ENCODE measurements at places on chromosomes 16 and 17.

DNA sequence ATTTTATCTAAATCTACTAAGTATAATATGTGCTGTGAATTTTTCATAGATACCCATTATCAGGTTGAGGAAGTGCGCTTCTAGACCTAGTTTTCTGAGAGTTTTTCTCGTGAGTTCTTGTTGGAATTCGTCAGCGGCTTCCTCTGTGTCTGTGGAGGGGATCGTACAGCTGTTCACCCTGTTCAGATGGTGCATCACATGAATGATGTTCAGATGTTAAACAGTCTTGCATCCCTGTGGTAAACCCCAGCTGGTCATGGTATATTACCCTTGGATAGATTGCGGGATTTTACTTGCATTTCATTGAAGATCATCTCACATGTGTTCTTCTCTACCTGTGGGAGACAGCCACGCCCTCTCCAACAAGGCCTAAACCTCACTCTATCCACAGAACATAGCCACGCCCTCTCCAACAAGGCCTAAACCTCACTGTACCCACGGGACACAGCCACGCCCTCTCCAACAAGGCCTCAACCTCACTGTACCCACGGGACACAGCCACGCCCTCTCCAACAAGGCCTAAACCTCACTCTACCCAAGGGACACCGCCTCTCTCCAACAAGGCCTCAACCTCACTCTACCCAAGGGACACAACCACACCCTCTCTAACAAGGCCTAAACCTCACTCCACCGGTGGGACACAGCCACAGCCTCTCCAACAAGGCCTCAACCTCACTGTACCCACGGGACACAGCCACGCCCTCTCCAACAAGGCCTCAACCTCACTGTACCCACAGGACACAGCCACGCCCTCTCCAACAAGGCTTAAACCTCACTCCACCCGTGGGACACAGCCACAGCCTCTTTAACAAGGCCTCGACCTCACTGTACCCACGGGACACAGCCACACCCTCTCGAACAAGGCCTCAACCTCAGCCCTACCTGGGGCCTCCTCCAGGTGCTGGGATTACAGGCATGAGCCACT lies 180.2 kb upstream of the CHMP6 start:
- peak; percentile 40 for DNase-seq

DNA sequence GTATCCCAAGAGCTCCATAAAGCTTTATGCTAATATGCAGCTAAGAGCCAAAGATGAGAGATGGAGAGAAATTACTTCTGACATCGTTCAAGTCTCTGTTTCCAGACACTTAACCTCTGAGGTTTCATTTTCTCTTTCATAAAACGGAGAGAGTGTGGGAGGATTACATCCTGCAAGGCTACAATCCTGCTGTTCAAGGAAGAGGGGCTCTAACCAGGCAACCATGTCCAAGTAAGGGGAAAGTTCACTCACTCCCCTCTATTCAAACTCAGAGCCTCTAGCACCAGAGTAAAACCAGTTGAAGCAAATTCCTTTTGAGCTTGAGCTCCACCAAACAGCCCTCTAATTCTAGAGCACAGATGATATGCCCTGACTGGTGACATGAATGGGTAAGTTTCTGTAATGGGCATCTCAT lies 397.4 kb downstream of the NPIPA8 start:
- no peak for DNase-seq

GRCh38 chr17:72576289-72576759 lies 455.5 kb downstream of the SOX9 start:
- DNase-seq, result no peak

DNA sequence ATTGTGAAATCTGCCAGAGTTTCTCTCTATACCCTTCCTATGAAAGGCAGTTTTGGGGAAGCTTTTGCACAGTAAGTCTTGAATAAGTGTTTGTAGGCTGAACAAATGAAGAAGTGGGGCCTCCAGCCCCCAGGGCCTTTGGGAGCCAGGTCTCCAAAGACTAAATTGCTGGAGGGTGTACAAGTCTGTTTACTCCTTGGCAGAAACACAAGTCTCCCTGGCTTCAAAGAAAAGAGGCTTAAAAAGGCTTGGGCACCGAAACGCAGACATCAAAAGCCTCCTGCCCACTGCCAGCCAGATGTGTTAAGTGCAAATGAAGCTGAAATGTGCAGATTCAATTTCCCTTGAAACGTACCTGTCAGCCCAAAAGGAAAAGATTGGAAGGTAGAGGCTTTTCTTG lies 146.3 kb downstream of the TMEM132E start:
- DNase-seq, result no peak

DNA sequence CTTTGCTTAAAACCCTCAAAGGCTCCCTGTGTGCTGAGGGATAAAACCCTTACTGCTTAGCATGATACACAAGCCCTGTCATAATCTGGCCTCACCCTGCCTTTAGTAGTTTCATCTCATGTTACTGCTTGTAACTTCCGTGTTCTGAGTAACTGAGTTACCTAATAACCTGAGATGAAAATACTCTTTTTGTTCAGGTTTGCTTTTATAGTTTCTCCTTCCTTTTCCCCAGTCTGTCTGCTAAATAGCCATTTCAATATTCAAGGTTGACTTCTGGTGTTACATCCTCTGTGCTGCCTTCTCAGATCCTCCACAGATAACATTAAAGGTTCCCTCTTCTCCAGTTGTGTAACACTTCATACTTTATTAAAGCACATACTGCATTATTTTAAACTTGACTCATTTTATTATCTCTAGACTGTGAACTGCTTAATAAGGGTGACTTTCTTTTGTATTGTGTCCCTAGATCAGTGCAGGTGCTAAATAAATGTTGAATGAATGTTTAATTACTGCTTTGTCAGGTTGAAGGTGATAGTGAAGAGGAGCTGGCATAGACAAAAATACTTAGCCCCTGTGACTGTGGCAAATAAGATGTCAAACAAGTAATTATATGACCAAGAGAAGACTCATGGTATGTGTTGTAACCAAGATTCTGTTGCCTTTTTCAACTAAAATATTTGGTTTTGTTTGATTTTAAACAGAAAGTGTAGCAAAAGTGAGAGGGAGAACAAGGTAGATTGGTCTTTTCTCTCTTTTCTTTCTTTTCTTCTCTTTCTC lies 47.8 kb downstream of the NFAT5 start:
- no peak for DNase-seq

DNA sequence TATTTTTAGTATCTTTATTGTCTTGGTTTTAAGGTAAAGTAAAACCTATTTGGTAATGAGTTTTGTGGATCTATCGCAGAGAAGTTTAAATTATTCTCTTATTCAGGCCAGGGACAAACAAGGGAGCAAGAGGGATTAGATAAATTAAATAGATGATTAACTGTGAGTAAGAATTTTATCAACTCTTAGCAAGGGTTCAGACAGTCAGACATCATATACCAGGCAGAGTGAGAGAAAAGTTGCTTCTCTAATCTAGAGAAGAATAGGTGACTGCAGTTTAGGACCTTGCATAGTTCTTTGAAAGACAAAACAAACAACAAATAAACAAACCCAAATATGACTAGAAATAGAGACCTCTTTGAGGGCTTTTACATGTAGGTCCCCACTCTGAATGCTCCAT lies 840.2 kb upstream of the GOT2 start:
- DNase-seq, result no peak

DNA sequence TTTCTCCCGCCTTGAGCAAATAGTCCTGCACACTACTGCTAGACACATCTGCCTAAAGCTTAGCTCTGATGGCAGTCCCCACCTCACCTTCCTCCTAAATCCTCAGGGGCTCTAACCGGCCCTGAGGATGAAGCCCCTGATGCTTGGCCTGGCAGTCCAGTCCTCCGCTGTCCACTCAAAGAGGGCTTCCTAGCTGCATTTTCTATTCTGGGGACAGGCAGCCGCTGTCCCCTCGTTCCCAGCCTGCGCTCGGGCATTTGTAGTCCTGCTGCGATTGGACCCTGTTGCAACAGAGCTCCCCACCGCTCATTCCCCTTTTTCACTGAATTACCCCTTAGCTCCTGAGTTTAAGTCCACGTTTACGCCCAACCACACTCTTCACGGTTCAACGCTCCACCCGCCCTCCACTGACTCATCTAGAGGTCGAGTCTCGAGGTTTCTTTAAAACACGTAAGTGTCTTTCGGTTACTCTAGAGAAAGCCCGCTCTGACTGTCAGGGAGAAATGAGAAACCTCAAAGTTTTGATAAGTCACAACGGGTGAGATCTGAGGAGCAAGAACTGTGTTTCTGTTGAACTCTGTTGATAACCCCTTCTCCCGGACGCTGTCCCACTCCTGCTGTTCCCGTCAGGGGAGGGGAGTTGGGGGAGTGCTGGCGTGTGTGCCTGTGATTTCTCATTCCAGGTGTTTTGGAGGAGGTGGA lies 4.5 kb downstream of the CCR7 start:
- peak; percentile 80 for DNase-seq

GRCh38 chr16:709566-710499 lies 4.2 kb upstream of the FBXL16 start:
- no peak for DNase-seq

DNA sequence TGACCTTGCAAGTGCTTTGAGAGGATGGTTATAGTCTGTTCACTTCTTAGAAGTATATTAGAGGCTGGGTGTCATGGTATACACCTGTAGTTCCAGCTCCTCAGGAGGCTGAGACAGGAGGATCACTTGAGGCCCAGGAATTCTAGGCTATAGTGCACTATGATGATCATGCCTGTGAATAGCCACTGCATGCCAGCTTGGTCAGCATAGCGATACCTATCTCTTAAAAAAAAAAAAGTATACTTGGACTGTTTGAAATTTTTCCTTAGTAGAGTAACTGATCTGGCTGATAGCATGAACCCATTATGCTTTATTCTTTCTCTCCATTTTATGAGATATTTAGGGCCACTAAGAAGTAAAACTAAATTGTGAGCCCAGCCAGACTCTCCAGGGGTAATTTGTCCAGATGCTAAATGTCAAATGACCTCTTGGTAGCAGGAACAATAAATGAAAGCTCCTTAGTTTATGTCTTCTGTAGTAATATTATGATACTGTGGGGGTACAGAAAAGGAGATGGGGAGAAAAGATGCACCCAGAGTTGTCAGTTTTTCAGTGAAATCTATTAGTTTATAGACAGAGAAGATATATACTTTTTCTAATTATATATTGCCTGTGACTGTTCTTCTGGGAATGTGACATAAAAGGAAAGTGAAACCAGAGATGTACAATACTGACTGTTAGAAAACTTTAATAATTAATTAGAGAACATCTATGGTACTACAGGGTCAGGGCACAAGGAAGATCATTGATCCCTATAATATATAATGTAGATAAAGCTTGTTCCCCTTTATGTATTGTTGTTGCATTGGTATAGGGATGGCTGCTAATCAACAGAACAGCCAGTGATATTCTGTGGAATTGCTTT lies 335.3 kb upstream of the TBX2 start:
- no peak for DNase-seq

GRCh38 chr16:85125570-85126393 lies 13.5 kb upstream of the CIBAR2 start:
- no peak for DNase-seq

DNA sequence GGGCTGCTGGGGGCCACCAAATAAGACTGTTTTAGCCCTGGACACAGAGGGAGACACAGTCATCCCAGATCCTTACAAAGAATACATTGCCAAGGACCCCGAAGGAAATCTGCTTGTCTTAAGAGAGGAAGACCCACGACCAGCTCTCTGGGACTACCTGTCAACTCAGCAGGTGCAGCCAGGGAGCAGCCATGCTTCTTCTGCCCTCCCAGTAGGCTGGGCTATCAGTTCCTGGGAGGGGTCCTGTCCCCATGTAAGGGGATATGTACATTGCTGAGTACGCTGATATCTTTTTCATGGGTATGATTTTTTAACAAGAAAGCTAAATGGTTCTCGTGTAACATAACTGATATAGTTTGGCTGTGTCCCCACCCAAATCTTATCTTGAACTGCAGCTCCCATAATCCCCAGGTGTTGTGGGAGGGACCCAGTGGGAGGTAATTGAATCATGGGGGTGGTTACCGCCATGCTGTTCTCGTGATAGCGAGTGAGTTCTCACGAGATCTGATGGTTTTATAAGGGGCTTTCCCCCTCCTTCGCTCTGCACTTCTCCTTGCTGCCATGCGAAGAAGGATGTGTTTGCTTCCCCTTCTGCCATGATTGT lies 11.3 kb downstream of the SSTR2 start:
- no peak for DNase-seq

- no peak for DNase-seq
Measured at GRCh38 chr17:37294888-37295287, 80.9 kb upstream of the C17orf78 start.

- no peak for DNase-seq
Measured at GRCh38 chr17:27575096-27575911, 55.7 kb upstream of the LGALS9 start.

- DNase-seq, result no peak
Measured at GRCh38 chr16:49563666-49564065, 190.1 kb downstream of the C16orf78 start.

- peak; percentile 15 for DNase-seq
Measured at GRCh38 chr16:20901436-20902112, 1.0 kb downstream of the LYRM1 start.

DNA sequence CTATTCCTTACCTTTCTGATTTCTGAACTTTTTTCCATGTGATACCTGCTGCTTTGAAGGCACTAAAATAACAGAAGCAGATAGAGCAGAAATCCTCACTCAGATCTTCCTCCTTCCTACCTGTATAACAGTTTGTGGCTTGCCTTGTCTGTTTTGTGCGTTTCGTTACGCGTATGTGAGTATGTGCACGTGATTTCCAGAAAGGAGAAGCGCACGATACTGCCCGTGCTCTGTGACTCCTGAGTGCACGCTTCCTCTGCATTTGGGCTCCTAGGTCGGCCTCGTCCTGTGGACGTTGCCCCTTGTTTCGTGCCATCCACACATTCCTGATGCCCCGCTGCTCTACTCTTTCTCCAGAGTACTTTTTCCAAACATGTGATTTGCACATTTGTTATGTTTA lies 4.1 kb downstream of the COX4I1 start:
- no peak for DNase-seq

- DNase-seq, result no peak
Measured at GRCh38 chr16:81130126-81130525, 33.9 kb upstream of the GCSH start.

DNA sequence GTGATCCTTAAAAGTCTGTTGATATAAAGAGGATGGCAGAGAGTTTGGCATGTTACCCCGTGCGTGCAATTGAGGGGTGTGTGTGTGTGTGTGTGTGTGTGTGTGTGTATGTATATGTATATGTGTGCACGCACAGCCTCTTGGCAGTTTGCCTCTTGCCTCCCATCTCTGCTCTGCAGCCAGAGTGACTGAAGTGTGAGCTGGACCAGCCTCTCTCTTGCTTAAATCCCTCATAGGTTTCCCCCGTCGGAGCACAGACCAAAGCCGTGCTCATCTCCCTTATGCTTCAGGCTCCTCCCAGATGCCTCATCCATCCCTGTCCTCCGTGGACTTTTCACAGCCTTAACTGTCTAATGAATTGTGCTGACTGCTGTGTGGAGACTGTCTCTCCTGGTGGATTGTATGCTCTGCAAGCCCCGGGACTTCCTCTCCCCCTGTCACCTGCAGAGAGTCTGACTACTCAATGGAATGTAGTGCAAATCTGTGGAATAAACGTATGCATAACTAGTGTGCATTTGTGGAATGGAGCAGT lies 413.5 kb downstream of the CPPED1 start:
- no peak for DNase-seq

GRCh38 chr17:46082257-46082656 lies 83.2 kb downstream of the STH start:
- DNase-seq, result no peak

Measured in CD4-positive, alpha-beta T cell treated with Interleukin-17A for 4 hours (primary cell).